M059J (cell line): ENCODE measurements at places on chromosomes 2 and 18. TPM values are rescaled to one million over a fixed set of nuclear protein-coding genes. Genes with fewer than 3 reads are reported as not detected.
A peak's percentile ranks its signal among the peaks of the same experiment; 100 is the strongest.

DNA sequence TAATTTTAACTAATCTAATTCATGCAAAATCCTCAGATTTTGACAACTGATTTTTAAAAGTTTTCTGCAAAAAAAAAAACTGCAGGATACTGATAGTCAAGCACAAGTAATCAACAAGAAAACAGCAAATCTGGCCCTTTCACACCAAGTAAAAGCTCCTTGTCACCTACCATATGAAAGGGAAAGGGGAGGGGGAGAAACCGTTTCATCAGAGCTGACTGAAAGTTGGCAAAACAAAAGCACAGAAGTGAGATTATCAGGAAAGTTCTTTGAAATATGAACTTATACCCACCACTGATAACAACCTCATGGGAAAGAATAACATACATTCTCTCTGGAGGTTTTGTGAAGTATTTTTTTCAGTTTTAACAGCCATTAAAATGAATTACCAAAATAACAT is 38.7 kb downstream of the ZNF521 start:
- DNase-seq, result no peak

The EGR4 gene
- total RNA-seq, result not detected in 2 replicates

DNA sequence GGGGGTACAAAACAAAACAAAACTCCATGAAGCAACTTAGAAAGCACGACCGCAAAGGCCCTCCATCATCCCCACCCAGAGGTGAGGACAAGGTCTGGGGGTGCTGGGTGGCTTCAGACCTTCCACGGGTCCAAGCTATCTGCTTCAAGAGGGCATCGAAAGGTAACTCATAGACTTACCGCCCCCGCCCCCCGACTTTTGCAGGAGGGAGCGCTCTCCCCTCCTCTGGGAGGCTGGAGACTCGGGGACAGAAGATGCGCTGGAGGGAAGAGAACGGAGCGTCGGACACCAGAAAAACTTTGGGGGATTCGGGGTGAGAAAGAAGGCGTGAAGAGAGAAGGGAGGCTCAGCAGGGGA is 300 bp upstream of the STON1 start:
- DNase-seq, result no peak

- DNase-seq, result no peak
Measured at GRCh38 chr2:48229063-48229462, 300.9 kb upstream of the STON1 start.

The AFF3 gene
- total RNA-seq, result 2.6 and 3.0 TPM in 2 replicates

DNA sequence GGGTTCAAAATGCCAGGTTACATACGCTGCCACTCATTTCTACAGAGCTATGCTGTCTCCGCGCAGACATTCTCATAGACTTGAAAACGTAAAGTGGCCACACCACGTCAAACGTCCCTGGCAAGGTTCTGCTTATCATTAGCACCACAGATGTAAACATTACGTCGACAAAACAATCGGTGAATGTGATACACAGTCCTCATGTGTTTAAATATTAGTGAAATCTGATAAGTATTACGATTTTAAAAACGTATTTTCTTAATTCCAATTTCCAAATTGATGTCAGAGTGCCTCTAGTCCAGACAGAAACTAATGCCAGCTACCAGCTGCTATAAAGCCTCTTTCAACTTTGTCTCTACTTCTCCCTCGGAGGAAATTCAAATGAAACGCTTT is 1.2 kb downstream of the STK17B start:
- DNase-seq, result peak; percentile 56

DNA sequence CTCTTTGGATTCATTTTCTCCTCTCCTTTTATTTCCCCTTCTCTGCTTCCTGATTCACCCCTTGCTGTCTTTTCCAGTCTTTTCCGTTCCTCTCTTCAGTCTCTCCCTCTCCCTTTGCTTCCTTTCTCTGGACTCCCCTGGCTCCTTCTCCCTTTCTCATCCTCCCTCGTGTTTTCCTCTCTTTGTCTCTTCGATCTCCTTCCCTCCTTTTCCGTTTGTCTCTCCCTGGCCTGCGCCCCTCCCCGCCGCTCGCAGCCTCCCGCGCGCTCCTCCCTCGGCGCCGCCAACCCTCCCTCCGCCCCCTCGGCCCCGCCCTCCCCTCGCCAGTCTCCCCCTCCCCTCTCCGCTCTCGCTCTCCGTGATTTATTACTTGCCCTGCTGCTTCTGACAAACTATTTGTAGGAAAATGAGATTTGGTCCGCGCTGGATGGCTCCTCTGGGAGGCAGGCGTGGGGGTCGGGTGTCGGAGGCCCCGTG is 46.0 kb upstream of the PAX8 start:
- peak; percentile 80 for DNase-seq

DNA sequence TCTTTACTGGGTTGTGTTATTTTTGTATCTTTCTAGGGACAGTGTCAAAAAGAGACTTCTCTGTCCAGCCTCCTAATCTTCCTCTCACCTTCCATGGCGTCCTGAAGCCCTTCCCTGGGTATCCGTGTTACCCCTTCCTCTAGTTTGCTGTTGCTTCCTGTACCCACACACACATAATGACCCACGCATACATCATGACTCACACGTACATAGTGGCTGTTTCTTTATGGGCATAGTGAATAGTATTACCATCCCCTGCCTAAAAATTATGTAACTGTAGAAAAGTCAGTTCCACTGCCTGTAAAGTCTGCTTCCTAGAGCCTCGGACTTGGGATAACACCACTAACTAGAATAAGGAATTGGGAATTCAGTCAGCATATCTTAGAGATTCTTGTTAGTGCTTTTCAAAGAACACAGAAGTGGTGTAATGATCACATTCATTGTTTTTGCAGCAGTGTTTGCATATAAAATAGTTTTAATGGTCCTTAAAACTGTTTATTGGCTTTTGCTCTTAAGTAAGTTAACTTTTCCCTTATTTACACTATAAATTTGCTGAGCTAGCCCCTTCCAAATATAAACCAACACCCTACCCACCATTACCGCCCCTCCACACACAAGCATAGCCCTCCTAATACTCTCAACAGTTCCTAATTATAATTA is 308.4 kb upstream of the RAB12 start:
- peak; percentile 32 for DNase-seq

DNA sequence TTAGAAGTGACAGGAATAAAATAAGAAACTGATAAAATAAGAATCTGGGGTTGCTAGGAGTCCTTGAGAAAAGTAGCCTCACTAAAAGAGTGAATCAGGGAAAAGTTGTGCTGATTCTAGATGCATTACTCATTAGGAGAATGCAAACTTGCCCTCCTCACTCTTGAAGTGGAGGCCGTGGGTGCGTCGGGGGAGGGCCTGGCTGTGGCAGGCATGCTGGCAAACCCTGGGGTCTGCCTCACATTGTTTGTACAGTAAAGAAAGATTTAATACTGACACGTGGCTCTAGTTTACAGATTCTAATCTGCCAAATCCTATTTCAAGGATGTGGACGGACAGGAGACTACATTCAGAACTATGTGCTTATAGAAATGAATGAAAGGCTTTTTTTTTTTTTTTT is 41.9 kb downstream of the TANC1 start:
- peak; percentile 80 for DNase-seq

GRCh38 chr18:70333316-70333715 is 44.5 kb downstream of the SOCS6 start:
- DNase-seq, result no peak

- DNase-seq, result peak; percentile 51
Measured at GRCh38 chr18:63236921-63237846, 82.4 kb downstream of the BCL2 start.

DNA sequence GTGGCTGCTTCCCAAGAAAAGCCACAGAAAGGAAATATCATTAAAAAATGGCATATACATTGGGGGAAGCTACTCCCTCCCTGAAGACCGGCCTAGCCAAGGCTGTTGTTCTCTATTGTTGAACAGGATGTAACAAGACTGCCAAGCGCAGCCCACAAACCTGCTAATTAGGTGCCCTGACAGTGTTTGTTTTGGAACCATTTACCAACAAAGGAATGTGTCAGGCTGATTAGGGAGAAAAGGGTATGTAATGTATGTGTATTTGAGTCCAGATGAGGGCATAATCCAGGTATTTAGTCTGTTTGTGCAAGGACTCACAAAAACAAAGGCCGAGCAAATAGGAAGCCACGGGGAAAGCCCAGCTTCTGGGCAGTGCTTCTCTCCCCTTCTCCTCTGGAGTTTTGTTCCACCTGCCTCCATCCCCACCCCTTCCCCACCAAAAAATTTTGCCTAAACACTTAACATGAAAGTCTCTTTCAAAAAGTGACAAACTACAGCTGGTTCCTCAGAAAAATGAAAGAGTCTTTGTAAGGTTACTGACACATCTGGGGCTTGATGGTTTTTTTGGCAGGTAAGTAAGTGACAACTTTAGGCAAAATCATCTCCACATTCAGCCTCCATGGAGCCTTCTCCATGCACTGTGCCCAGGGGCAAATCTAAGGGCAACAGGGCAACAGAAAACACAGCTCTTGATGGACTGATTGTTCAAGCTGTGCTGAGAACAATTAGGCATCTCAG is 78.3 kb upstream of the FZD5 start:
- peak; percentile 78 for DNase-seq

DNA sequence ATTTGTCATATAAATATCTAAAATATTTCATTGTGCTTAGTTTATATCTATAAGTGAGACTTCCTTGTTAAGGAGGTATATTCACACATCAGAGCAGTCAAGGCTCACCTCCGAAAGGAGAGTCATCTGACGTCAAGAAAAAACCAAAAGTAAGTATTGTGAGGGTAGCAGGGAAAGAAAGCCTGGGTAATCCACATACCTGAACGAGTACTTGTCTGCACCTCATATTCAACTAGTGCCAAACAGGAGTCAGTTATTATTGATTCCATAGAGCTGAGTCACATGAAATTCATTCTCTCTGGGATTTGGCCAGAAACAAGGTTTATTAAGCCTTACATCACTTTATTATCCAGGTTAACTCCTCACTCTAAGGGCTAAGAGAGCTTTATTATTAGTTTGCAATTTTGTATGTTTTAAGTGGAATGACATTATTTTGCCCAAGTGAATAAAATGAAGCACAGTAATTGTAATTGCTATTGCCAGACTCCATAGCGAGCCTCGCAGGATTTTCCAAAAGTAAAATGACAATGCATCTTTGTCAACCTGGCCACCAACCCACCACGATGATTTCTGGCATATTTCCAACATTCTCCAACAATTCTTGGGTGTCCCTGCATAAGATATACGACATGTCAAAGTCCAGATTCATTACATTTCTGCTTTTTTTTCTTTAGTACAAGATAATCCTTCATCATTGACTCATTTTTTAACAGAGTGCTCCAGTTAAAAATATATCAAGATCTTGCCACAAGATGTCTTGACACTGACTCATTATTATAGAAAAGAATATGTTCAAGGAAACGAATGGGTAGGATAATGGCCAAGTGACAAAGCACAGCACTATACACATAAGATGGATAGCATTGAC is 1210.4 kb upstream of the ACVR2A start:
- peak; percentile 84 for DNase-seq

GRCh38 chr18:24630346-24630880 is 170.0 kb downstream of the HRH4 start:
- DNase-seq, result no peak

The ARHGEF4 gene
- 0.10 TPM in 1 of 2 replicates, not detected in the other for total RNA-seq

DNA sequence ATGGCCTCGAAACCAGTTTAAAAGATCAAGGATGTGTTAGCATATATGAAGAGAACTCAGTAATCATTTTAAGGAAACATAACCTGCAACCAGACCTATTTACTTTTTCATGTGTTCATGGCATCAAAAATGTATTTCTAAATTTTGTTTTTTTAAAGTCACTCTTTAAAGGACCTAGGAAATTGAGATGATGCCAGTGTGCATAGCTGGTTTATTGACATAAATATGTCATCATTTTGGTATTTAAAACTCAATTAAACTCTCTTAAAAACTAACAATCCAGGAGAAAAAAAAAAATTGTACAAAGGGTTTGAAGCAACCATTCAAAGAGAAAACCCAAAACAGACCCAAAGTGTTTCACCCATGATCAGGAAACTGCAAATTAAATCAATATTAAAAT is 198.9 kb upstream of the RND3 start:
- DNase-seq, result no peak

The CLK1 gene
- 26.8 and 40.0 TPM in 2 replicates for total RNA-seq

DNA sequence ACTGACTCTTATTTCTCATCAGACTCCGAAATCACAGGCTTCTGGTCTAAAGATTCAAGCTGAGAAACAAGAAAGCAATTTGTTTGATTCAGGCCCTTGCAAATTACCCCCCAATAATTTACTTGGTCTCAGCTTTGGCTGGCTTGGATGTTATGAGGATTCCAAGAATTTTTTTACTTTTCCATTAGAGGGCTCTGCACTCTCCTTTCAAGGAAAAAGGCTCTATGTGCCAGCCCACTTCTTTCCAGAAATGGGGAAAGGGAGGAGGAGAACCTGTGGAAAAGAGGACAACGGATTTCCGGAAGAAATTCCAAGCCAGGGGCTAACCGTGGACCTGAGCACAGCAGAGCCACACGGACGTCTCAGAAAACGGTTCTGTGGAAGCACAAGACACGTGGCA is 44.4 kb downstream of the BCL11A start:
- no peak for DNase-seq

- DNase-seq, result peak; percentile 36
Measured at GRCh38 chr2:71494523-71495155, 41.3 kb downstream of the DYSF start.

The TPRKB gene
- 75.0 and 149 TPM in 2 replicates for total RNA-seq

DNA sequence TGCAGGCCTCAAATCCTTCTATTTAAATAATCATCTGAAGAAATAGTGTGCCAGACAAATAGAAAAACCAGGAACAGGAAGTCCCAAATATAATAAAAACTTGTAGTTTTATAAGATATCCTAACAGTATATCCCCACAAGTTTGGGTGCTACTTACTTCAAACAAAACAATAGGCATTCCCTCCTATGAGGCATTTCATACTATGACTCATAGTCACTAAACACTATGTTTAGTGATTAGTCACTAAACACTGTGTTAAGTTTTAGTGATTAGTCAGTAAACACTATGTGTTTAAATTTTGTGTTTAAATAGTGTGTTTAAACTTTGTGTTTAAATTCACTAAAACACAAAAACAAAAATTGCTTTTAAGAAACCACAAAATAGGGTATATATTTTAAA is 407.0 kb upstream of the CDH19 start:
- peak; percentile 19 for DNase-seq

The LOXHD1 gene
- total RNA-seq, result not detected in 2 replicates

DNA sequence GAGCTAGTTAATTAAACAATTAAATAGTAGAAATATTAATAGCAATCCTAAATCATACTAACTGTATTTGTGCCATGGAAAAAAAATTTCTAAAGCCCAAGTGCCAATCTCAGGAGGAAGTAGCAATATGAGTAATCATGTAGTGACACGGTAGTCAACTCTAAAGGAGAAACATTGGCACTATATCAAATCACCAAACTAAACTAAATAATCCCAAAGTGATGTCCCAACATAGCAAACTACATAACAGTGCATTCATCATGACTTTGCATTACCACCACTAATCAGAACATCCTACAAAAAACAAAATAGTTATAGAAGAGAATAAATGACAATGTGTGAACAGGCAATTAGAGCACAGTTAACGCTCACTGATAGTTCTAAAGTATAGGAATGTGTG is 195.1 kb downstream of the EXOC6B start:
- peak; percentile 44 for DNase-seq

The CDK15 gene
- total RNA-seq, result 7.0 and 17.6 TPM in 2 replicates

The TRPM8 gene
- 1.9 and 4.2 TPM in 2 replicates for total RNA-seq

The SPR gene
- 24.6 and 29.9 TPM in 2 replicates for total RNA-seq

The TRIM54 gene
- total RNA-seq, result 0.05 TPM in 1 of 2 replicates, not detected in the other

- no peak for DNase-seq
Measured at GRCh38 chr2:238173692-238174091, 14.9 kb downstream of the ERFE start.
